Astrocyte (in vitro differentiated cells and primary cell): ENCODE measurements at places on chromosomes 7 and 10.

GRCh38 chr7:36154255-36155212 lies 1.5 kb downstream of the EEPD1 start:
- no peak overlapping the region for H3K27ac ChIP-seq
- peak overlapping the region; percentile 71 for H3K4me3 ChIP-seq
- DNase-seq, result no peak
- peaks cover 24% of the 10 kb centered on the region for H3K4me1 ChIP-seq
- H3K36me3 ChIP-seq, result no peaks in the 10 kb centered on the region

DNA sequence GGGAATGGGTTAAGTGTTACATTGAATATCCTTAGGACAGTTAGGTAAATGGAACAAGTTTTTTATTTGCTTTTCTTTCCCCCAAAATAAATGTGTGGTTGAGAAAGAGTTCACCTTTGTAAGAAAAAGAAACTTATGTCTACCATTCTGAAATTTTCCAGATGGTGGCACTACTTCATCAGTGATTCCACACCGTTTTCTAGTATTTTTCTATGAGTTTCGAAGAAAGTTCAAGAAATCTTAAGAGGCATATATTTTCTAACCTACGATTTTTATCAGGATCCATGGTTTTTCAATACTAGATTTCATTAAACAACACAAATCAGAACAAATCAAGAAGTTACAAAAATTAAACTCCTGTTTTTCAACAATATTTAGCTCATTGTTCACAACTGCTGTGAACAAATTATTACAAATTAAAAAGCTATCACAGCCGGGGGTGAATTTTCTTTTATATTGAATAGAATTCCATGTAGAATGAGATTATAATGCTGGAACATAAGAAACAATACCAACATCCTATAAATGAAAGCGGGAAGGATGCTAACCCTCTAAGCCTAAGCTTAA lies 163.1 kb upstream of the NPVF start:
- H3K4me1 ChIP-seq, result no peaks in the 10 kb centered on the region
- no peak overlapping the region for H3K27ac ChIP-seq
- no peak for DNase-seq
- no peaks in the 10 kb centered on the region for H3K36me3 ChIP-seq
- no peak overlapping the region for H3K4me3 ChIP-seq

DNA sequence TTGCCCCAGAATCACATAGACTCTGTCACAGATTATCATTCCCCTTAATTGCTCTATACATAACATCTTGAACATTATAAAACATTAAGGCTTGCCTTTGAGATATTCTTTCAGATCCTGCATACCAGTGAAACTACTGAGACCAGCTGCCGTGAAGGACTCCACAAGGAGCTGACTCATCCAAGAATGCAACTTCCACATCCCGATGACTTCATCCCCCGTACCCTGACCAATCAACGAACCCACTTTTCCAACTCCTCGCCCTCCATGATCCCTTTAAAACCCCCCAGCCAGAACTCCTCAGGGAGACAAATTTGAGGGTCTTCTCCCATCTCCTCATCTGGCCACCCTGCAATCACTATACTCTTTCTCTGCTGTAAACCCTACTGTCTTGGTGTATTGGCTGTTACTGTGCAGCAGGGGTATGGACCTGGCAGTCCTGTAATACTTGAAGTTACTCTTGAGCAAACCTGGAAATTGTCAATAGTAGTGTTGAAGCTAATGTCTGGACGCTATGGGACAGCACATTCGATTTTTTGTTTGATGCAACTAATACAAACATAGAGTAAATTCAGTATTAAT lies 49.8 kb downstream of the HTR5A start:
- H3K4me3 ChIP-seq, result no peak overlapping the region
- no peaks in the 10 kb centered on the region for H3K4me1 ChIP-seq
- DNase-seq, result no peak
- H3K36me3 ChIP-seq, result no peaks in the 10 kb centered on the region

GRCh38 chr7:25805027-25805687 lies 346.8 kb upstream of the NFE2L3 start:
- no peaks in the 10 kb centered on the region for H3K27me3 ChIP-seq
- H3K36me3 ChIP-seq, result no peaks in the 10 kb centered on the region
- H3K4me1 ChIP-seq, result no peaks in the 10 kb centered on the region
- DNase-seq, result peak; percentile 26
- no peak overlapping the region for H3K27ac ChIP-seq
- no peak overlapping the region for H3K4me3 ChIP-seq

GRCh38 chr7:22979861-22980260 lies 34.1 kb downstream of the HYCC1 start:
- H3K27me3 ChIP-seq, result no peaks in the 10 kb centered on the region
- peaks cover 27% of the 10 kb centered on the region for H3K36me3 ChIP-seq
- peak overlapping the region; percentile 90 for H3K27ac ChIP-seq
- H3K4me3 ChIP-seq, result no peak overlapping the region

DNA sequence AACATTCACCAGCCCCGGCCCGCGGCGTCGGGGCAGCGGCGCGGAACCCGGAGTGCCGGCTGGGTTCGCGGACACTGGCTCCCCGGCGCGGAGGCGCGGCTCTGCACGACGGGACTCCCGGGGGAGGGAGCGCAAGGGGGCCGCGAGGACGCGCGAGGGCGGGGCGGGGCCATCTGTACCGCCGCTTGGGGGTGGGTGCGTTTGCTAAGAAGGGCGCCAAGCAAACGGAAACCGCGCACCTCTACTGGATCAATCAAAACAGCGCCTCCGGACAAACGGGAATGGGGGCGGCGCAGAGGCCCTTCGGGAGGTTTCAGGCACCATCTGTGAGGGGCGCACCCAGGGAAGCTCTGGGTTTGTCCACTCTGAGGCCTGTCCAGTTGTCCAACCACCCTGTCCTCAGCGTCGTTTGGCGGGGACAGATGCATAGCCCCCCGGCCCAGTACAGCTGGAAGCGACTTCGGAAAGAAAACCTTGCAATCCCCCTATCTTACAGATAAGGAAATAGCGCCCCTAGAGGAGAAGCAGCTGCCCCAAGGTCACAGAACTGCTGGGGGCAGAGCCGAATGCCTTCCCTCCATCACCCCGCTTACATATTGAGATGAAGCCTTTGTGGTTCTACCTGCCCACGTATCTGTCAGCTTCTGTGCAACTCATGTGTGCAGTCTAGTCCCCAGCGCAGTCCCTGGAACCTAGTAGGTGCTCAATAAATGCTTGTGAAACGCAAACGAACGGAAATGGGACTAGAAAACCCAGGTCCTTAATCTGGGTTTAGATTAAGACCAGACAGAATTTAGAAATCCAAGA lies 10.7 kb upstream of the SLIT1 start:
- peaks cover 15% of the 10 kb centered on the region for H3K27me3 ChIP-seq
- H3K4me3 ChIP-seq, result peak overlapping the region; percentile 60
- no peaks in the 10 kb centered on the region for H3K36me3 ChIP-seq
- no peak overlapping the region for H3K27ac ChIP-seq
- peak; percentile 14 for DNase-seq

GRCh38 chr7:29494350-29494749 lies 69.3 kb upstream of the PRR15 start:
- peak; percentile 59 for DNase-seq
- H3K4me3 ChIP-seq, result no peak overlapping the region
- H3K27me3 ChIP-seq, result no peaks in the 10 kb centered on the region
- H3K27ac ChIP-seq, result no peak overlapping the region
- H3K4me1 ChIP-seq, result peaks cover 3% of the 10 kb centered on the region

- H3K27ac ChIP-seq, result peak overlapping the region; percentile 92
- H3K27me3 ChIP-seq, result no peaks in the 10 kb centered on the region
- no peak overlapping the region for H3K4me3 ChIP-seq
These were observed 235.0 kb upstream of the PTN start for GRCh38 chr7:137578541-137578940.

DNA sequence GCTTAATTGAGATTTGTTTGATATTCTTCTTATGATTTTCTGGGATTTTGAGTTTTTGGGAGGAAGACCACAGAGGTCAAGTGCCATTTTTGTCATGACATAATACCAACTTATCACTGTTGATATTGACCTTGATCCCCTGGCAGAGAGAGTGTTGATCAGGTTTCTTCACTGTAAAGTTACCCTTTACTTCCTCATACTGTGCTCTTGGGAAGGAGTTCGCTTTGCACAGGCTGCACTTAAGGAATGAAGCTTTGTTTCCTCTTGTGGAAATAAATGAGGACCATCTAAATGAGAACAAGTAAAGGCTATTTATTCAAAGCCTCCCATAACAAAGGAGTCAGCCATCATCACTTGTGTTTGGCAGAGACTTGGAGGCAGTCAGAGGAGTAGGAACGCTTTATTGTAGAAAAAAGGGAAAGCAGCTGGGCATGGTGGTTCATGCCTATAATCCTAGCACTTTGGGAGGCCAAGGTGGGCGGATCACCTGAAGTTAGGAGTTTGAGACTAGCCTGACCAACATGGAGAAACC lies 16.1 kb downstream of the ST7 start:
- H3K4me3 ChIP-seq, result no peak overlapping the region
- H3K27ac ChIP-seq, result no peak overlapping the region
- DNase-seq, result no peak
- H3K36me3 ChIP-seq, result no peaks in the 10 kb centered on the region
- H3K27me3 ChIP-seq, result no peaks in the 10 kb centered on the region

DNA sequence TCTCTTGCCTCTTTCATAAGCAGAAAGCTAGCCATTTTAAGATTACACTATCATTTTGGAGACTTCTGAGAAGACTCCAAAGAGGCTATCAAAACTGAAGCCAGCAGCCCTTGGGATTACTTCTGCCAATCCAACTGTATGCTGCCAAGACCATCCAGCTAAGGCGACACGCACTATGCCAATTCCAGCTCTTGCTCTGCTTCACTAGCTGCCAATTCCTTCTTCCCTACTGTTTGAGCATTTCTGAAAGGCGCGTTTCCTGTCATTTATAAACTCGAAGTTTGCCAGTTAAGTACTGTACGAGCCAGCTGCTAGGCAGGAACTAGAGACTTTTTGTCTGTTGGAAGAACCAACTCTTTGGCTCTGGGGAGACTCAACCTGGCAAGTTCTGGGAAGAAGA lies 36.5 kb downstream of the MALSU1 start:
- peak overlapping the region; percentile 55 for H3K27ac ChIP-seq
- H3K27me3 ChIP-seq, result no peaks in the 10 kb centered on the region
- H3K4me1 ChIP-seq, result peaks cover 44% of the 10 kb centered on the region
- H3K36me3 ChIP-seq, result peaks cover 31% of the 10 kb centered on the region

GRCh38 chr7:100122067-100122466 lies 2.6 kb downstream of the CNPY4 start:
- H3K27me3 ChIP-seq, result no peaks in the 10 kb centered on the region
- H3K36me3 ChIP-seq, result peaks cover 2% of the 10 kb centered on the region
- peaks cover 20% of the 10 kb centered on the region for H3K4me1 ChIP-seq

GRCh38 chr10:124063750-124064603 lies 29.4 kb downstream of the CHST15 start:
- H3K27me3 ChIP-seq, result peaks cover 21% of the 10 kb centered on the region
- H3K36me3 ChIP-seq, result no peaks in the 10 kb centered on the region
- peak; percentile 92 for DNase-seq
- no peak overlapping the region for H3K4me3 ChIP-seq

DNA sequence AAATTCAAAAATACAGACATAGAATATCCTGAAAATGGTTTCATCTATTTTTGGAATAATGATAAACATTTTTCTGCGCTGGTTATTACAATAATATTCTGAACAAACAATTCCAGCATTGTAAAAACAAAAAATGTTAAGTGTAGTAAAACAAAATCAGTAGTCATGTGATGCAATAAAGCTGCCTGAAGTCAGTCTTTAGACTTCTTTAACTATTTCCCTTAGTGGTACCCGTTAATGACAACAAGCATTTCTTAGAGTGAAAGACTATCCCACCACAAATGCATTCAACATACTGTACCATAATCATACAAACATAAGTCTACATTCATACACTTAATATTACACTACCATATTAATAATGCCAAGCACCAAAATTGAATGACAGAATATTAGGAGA lies 1.6 kb downstream of the SKAP2 start:
- H3K4me3 ChIP-seq, result no peak overlapping the region
- H3K27me3 ChIP-seq, result peaks cover 37% of the 10 kb centered on the region
- no peak overlapping the region for H3K27ac ChIP-seq
- H3K4me1 ChIP-seq, result no peaks in the 10 kb centered on the region
- no peak for DNase-seq

- H3K4me3 ChIP-seq, result no peak overlapping the region
- H3K36me3 ChIP-seq, result peaks cover 7% of the 10 kb centered on the region
- no peak for DNase-seq
- H3K4me1 ChIP-seq, result peaks cover 6% of the 10 kb centered on the region
- no peaks in the 10 kb centered on the region for H3K27me3 ChIP-seq
These were observed 22.5 kb downstream of the CTBP2 start for GRCh38 chr10:125137601-125138438.

GRCh38 chr10:48759113-48759901 lies 74.6 kb downstream of the WDFY4 start:
- DNase-seq, result no peak
- no peaks in the 10 kb centered on the region for H3K4me1 ChIP-seq
- H3K4me3 ChIP-seq, result no peak overlapping the region
- H3K27ac ChIP-seq, result no peak overlapping the region
- H3K27me3 ChIP-seq, result no peaks in the 10 kb centered on the region
- H3K36me3 ChIP-seq, result no peaks in the 10 kb centered on the region

DNA sequence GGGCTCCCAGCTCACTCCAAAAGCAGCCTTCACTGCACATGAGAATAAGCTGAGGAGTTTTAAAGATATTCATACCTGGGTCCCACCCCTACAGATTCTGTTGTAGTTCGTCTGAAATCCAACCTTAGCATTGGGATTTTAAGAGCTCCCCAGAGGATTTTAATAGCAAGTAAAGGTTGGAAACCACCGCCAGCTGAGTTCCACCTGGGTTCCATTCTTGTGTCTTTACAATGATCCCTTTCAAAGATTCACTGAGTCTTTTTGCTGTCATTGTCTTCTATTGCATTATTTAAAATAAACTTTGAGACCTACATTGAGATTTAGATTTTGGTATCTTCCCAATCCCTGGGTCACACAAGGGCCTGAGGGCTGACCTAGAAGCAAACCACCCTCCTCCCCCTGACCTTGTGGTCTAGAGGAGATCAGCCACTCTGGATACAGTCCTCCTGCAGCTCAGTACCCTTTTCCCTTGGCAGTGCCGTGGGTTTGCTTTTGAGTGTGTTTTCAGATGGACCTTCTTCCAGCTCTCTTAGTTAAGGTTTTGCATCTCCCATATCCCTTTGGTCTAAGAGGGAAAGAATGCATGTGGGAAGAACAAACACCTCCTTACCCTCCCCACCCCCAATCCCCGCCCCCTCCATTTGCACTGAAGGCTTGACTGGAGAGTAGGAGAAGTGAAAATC lies 22.6 kb upstream of the SIRT1 start:
- no peaks in the 10 kb centered on the region for H3K36me3 ChIP-seq
- no peaks in the 10 kb centered on the region for H3K27me3 ChIP-seq
- no peaks in the 10 kb centered on the region for H3K4me1 ChIP-seq
